Neural cell (in vitro differentiated cells): ENCODE measurements at places on chromosomes 2 and 18. TPM values are rescaled to one million over a fixed set of nuclear protein-coding genes. Genes with fewer than 3 reads are reported as not detected.

Gene RAX
- not detected in 2 replicates for polyA plus RNA-seq

Gene SKOR2
- not detected in 2 replicates for polyA plus RNA-seq

Gene ANKRD30B
- not detected in 2 replicates for polyA plus RNA-seq

Gene DSG1
- polyA plus RNA-seq, result not detected in 2 replicates

Gene FBLN7
- polyA plus RNA-seq, result 0.50 TPM in 1 of 2 replicates, not detected in the other

Gene NEU2
- not detected in 2 replicates for polyA plus RNA-seq

Gene INO80D
- 7.8 and 8.7 TPM in 2 replicates for polyA plus RNA-seq

Gene RBM44
- polyA plus RNA-seq, result 2.5 and 3.5 TPM in 2 replicates

Gene CGREF1
- polyA plus RNA-seq, result 24.5 and 33.7 TPM in 2 replicates

Gene CRYGD
- not detected in 2 replicates for polyA plus RNA-seq

Gene CDKL4
- polyA plus RNA-seq, result not detected in 2 replicates

Gene DARS1
- 37.9 and 38.7 TPM in 2 replicates for polyA plus RNA-seq

Gene CNGA3
- 0.64 and 1.1 TPM in 2 replicates for polyA plus RNA-seq

Gene SPEG
- 58.3 and 87.6 TPM in 2 replicates for polyA plus RNA-seq

Gene TACR1
- polyA plus RNA-seq, result 0.60 and 0.78 TPM in 2 replicates

Gene IL1F10
- polyA plus RNA-seq, result not detected in 2 replicates

Gene GAREM1
- polyA plus RNA-seq, result 1.3 and 3.5 TPM in 2 replicates

Gene KIAA2012
- polyA plus RNA-seq, result not detected in 2 replicates

Gene IL36B
- not detected in 2 replicates for polyA plus RNA-seq

Gene RIT2
- 1.1 and 2.3 TPM in 2 replicates for polyA plus RNA-seq

Gene ELOA2
- polyA plus RNA-seq, result not detected in 2 replicates

Gene POMC
- not detected in 2 replicates for polyA plus RNA-seq

Gene FRZB
- polyA plus RNA-seq, result 2.1 and 3.5 TPM in 2 replicates

Gene SERPINB11
- not detected in 2 replicates for polyA plus RNA-seq

Gene PLEK
- polyA plus RNA-seq, result 0.07 and 0.10 TPM in 2 replicates

Gene BAZ2B
- polyA plus RNA-seq, result 103 and 150 TPM in 2 replicates

Gene GAL3ST2
- not detected in 2 replicates for polyA plus RNA-seq

Gene ERICH2
- polyA plus RNA-seq, result 1.3 TPM in 1 of 2 replicates, not detected in the other

Gene CTIF
- 50.2 and 97.9 TPM in 2 replicates for polyA plus RNA-seq
